ENCODE measurements at places on chromosomes 13 and 19.

DNA sequence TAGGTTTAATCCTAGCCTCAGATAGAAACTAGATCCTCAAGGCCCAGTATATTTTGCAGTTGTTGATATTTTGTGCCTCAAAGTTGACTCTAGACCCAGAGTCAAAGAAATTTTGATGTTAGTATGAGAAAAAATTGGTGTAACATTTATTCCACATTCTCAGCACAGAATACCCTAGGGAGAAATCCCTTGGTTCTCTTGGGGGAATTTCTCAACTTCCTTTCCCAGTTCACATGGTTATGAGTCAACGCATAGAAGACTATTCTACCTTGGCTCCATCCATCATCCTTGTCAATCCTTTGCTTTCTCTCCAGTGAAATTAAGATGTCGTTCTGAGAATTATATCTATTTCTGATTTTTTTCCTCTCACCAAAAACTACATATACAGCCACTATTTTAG is 145.3 kb downstream of the POSTN start:
- DNase-seq: no peak

- no peak for DNase-seq
Measured at GRCh38 chr19:13301627-13302334, 151.6 kb downstream of the IER2 start.

DNA sequence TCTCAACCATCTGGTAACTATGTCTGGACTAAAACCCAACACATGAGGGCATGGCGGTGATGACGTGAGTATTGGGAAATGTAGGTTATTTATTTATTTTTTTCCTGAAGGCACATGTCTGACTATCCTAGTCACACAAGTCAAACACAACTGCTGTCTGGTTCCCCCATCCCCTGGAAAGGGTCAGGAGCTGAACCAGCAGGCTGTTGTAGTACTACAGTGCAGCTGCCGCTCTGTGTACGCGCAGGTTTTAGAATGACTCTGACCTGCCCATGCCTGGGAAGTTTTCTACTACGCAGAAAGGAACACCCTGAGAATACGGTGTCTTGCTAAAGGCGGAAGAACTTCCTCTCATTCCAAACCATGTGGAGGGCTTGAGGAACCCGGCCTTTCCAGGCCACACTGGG is 1.2 kb downstream of the SLC7A1 start:
- peak; percentile 8 for DNase-seq

DNA sequence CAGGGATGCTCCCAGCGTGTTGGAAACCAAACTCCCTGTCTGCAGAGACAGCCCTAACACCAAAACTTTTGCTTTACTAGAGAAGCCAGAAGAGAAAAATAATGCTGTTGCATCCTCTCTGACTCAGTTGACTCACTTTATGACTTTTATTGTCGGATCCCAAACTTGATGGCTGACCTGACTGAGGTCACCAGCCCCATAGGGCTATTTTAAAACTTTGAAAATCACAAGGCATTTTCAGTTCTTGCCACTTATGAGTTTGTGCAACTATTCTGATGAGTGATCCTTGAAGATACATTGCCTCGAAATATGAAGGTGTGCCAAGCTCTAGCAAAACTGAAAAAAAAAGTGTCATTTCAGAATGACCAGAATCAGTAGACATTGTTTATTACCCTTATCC is 320.2 kb downstream of the DLEU7 start:
- no peak for DNase-seq

GRCh38 chr13:33992881-33993336 is 175.0 kb downstream of the RFC3 start:
- peak; percentile 36 for DNase-seq

DNA sequence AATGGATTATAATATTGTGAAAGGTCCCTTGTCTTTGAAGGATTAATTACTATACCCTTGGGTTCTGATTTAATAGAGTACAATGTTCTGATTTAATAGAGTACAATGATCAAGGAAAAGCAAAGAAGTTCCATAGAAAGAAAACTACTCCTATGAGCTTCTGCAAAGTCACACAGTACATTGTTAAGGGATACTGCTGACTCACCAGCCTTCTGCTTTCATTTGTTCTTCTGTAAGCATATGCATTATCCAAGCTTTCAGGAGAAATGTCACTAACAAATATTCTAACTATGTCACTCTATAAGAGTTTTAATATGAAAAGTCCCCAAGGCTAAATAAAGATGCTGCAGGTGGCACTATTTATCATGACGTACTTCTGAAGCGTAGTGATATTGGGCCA is 396.7 kb downstream of the RFC3 start:
- DNase-seq: no peak

- no peak for DNase-seq
Measured at GRCh38 chr13:30371649-30372265, 50.5 kb upstream of the UBE2L5 start.

DNA sequence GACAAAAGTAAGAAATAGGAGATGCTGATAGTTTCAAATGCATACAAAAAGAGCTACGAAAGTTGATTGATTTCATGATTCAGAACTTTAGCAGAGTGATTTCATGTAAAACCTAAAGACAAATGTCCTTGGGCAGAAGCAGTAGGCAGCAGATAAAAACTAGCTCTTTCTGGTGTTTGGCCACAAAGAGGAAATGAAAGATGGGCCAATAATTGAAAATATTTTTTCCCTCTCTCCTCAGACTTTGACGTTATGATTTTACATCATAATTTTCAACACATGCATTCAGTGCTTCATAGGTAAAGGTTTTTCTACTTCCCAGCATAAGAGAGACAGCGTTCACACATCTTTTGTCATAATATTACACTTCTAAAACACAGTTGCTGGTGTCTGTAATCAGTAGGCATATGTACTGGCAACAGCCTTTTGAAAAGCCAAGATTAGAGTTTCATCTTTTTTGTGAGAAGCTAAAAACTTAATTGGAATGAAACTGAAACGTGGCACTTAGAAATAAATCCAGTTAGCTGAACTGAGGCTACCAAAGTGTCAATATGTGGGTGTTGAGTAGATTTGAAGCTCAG is 9.3 kb downstream of the SCEL start:
- no peak for DNase-seq

DNA sequence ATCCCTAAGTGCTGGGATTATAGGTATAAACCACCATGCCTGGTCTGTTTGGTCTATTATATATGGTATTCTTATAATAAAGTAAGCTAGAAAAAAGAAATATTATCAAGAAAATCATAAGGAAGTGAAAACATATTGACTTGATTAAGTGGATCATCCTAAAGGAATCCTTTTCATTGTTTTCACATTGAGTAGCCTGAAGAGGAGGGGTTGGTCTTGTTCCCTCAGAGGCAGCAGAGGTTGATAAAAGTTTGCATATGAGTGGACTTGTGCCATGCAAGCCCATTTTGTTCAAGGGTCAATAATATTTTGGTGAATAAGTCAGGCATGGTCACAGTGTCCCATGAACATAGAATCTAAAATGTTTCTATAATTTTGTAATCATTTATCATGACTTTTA is 52.7 kb downstream of the ZNF627 start:
- DNase-seq: no peak

GRCh38 chr19:38929929-38930775 is at the start of gene SARS2:
TSS of gene SARS2 (minus strand) at chr19:38930763. CDS start at chr19:38930736, 27 bp downstream.
- DNase-seq: peak; percentile 89

DNA sequence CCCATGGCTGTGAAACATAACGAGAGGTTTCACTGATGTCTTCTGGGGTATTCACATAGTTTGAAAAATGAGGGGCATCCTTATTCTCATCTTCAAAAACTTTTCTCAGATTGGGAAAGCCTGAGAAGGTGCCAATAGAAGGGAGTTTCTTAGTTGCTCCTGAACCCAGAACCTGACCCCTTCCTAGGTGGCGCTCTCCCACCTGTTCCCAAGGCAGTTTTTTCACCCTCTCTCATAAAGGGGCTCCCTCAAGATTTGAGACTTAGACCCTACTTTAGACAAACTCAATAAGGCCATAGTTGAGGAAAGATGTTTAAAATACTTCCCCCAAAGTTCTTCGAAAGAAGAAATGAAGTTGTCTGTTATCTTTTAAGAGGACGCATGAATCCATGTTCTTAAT is 142.2 kb downstream of the FGF9 start:
- DNase-seq: no peak

DNA sequence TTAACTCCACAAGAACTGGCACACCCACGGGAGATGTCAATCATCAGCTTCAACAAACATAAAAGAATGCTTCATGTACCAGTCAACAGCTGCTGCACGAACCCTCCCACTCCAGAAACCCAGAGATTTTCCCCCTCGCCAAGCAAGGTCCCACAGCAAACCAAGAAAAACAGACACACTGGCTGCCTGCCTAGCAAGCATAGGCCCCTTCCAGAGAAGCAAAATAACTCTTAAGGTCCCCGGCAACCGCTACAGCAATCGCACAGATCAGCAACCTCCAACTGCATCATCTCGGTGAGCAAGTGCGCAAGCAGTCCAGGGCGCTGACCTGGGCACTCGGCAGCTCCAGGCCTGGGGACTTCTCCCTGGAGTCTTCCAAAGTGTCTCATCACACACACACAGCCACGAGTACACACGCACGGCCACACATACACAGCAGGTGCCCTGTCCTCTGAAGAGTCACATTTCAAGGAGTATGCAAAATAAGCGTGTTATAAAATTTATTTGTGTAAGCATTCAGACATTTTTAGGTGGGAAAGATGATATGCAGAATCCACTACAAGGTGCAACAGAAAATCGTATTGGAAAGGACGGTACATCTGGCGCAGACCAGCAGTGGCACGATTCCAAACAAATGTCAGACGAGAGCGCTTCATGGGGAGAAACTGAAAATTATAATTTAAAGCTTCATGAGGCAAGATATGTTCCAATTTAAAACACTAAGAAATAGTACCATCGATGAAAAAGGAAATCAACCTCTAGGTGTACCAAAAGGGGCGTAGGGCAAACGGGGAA is 125.0 kb downstream of the STK24 start:
- no peak for DNase-seq

DNA sequence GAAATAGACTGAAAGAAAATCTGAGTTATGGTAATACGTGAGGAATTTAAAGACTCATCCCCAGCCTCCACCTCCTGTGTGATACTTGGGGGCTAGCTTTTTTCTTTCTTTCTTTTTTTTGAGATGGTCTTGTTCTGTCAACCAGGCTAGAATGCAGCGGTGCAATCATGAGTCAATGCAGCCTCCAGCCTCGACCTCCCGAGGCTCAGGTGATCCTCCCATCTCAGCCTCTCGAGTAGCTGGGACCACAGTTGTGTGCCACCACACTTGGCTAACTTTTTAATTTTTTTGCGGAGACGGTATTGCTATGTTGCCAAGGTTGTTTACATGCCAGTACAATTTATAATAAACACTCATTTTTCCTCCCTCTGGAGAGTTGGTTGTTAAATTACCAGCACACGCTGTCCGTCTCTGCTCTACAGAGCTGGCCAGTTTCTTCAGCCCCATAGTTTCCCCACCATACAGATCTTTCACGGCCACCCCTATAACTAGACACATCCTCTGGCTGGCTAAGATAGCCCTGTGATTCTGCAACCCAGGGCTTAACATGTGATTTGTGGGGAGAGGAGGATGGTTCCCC is 4.8 kb downstream of the TNFSF9 start:
- no peak for DNase-seq

GRCh38 chr19:43639519-43640423 is at the start of gene CADM4:
TSS of gene CADM4 (minus strand) at chr19:43639850. CDS start at chr19:43639790, 60 bp downstream.
- DNase-seq: peak; percentile 42

DNA sequence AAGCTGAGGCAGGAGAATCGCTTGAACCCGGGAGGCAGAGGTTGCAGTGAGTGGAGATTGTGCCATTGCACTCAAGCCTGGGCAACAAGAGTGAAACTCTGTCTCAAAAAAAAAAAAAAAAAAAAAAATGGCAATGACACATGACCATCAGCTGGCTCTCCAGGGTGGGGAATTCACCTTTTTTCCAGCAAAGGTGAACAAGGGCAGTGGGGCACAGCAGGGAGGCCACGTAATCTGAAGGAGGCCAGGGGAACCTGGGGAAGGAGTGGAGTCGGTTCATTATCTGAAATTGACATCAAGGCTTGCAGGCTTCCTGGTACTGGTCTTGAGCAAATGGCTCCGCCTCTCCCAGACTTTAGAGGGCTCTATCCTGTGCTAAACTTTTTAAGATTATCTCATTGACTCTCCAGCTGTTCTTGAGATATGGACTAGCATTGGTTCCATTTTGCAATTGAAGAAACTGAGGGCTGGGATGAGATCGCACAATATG is 28.1 kb downstream of the KEAP1 start:
- no peak for DNase-seq

GRCh38 chr19:31880283-31880682 is 465.1 kb upstream of the ZNF507 start:
- DNase-seq: no peak

DNA sequence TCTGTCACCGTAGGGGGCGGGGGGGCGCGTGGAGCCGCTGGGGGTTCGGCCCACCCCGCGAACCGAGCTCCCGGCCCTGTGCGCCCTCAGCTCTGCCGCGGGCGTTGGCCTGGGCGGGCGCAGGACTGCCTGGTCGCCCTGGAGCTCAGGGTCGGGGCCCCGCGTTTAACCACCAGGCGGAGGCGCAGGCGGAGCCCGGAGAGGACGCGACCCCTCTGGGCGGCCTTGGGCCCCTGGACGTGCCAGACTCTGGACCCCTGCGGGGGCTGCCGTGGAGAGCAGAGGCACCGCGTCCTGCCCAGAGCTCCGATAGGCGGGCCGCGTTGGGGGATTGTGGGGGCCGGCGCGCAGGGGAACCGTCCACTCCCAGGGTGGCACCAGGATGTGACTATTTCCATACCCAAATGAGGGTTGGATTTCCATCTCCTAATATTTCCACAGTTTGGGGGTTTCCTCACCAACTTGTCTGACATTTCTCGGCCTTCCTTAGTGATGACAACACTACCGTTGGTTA is 13.0 kb upstream of the USP29 start:
- no peak for DNase-seq

DNA sequence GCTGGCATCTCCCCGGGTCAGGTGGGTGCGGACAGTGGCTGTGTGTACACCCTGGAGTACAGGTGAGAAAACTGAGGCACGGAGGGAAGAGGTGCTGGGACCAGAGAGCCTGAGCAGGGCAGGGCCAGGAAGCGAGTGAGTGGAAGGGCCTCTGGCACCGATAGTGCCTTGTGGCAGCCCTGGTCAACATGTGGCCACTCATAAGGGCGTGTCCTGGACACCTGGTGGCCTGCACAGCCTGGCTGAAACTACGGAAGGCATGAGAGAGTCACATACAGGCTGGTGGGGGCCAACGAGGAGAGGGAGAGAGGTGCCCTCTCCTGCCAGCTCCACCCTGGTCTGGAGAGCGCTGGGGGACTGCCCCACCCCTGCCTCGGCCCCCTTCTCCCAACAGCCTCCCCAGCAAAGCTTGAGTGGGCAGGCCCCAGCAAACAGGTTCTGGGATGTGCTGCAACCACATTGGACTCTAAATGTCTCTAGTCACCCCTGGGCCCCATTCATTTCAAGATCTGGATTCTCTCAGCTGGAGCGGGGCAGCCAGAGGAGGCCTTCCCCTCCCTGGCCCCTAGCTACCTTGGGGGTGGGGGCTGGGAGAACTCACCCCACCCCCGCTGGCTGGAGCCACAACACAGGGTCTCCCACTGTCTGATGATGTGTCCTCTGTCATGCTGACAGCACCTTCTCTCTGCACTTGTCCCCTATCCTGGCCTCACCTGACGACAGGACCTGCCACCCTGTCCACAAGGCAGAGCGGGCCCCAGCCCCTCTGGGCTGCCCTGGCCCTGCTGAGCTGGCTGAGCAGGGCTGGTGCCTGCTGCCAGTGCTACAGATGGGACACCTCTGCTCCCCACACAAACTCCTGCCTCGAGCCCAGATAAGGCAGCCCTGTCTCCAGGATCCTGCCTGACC is 5.8 kb downstream of the CBARP start:
- DNase-seq: no peak
